ENCODE measurements at places on chromosomes 2 and 18. TPM values are rescaled to one million over a fixed set of nuclear protein-coding genes. Genes with fewer than 3 reads are reported as not detected.

GRCh38 chr2:10841547-10842219, 29.1 kb upstream of the PDIA6 start:
- DNase-seq, result no peak

Gene UGT1A5
- total RNA-seq, result not detected

- no peak for DNase-seq
These were observed 56.8 kb downstream of the SRD5A2 start for GRCh38 chr2:31523871-31524492.

DNA sequence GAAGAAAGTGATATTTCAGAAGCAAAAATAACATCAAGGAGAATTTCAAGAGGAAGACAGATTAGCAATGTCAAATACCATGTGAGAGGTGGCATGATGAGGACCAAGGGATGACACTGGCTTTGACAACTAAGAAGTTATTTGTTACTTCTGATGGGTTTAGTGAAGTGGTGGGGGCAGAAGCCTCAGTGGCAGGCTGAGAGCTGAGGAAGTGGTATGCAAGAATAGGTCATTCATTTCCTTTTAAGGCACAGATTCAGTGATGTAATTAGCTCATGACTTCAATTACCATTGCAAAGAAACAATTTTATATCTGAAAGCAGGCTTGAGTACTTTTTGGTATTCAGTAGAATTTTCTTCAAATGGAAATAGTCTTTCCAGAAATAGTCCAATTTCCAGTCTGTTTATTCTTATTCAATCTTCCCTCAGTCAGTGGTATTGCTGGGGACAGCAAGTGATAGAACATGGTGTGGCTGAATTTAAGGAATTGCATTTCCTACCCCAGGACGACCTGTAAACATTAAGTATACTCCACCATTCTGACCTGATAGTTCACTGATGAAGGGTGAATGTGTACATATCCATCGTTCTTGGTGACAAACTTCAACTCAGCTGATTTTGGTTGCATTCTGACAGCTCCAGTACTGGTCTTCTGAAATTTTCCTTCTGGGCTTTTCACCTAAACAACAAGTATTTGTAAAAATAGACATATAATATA, 28.2 kb downstream of the GEMIN6 start:
- DNase-seq, result no peak

Gene IL1B
- 2.6 TPM for total RNA-seq
